GM10248 (cell line): ENCODE measurements at places on chromosomes 12 and 14.

DNA sequence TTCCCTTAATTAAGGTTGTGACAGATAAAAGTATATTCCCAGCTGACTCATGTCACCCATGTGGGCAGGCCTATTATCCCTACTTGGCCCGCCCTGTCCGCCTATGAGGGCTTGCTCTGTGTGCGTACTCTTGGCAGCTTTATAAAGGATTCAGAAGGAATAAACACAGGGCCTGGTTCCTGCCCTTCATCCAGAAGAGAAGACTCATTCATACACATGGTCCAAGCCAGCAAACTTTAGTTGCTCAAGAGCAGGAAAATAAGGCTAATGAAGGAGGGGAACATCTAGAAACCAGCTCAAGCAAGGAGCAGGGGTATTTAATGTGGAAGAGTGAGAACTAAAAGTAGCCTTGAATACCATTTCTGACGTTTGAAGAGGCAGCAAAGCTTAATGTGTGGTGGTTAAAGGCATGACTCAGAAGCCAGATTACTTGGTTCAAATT, 141.9 kb downstream of the CRADD start:
- DNase-seq, result no peak

GRCh38 chr12:102879144-102879763, 37.8 kb downstream of the PAH start:
- DNase-seq, result peak; percentile 45

DNA sequence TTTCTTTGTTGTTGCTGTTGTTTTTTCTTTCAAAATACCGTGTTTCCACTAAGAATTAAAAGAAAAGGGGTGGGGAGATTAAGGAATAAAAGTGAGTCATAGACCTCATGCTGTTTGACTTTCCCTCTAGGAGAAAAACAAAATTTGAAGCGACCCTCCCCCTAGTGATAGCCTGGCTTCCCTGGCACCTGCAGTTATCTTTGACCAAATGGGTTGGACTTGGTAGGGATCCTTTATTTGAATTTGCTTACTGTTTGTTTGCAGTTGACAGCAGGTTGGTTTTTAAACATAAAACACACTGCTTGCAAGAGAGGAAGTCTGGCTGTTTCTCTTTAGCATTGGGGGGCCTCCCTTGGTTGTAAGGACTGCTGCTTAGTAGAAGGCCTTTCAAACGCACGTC, 14.0 kb downstream of the OTX2 start:
- no peak for DNase-seq

DNA sequence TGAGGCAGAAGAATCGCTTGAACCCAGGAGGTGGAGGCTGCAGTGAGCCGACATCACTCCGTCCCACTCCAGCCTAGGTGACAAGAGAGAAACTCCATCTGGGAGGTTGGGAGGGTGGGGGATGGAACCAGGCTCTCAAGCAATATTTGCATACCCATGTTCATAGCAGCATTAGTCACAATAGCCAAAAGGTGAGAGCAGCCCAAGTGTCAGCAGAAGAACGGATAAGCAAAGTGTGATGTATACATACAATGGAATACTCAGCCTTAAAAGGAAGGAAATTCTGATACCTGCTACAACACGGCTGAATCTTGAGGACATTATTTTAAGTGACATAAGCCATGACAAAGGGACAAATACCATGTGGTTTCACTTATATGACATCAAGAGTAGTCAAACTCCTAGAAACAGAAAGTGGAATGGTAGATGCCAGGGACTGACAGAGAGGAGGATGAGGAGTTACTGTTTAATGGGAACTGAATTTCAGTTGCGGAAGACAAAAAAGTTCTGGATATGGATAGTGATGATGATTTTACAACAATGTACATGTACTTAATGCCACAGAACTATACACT, 11.6 kb downstream of the DAD1 start:
- DNase-seq, result no peak

DNA sequence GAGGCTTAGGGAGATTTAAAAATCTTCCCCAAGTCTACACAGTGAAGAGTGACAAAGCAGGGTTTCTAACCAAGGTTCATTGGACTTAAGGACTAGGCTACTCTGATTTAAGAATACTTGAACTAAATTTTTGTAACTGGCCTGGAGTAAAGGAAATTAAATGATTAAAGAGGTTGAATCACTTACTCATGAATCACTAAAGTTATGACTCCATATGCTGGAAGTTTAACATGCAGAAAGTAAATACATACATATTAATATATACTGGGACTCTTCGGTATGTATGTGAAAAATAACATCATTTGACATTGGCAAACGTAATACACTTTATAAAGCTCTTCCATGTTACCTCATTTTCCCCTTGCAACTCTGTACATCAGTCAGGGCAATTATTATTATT, 322.9 kb downstream of the KCNH5 start:
- no peak for DNase-seq

DNA sequence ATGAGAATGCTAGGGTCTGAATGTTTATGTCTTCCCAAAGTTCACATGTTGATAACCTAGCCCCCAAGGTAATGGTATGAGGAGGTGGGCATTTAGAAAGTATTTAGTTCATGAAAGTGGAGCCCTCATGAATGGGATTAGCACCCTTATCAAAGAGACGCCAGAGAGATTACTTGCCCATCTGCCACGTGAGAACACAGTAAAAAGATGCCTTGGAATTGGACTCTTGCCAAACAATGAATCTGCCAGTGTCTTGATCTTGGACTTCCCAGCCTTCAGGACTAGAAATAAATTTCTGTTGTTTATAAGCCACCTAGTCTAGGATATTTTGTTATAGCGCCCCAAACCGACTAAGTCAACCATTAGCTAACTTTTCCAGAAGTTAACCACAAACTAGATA, 92.0 kb upstream of the SLC38A4 start:
- DNase-seq, result no peak

DNA sequence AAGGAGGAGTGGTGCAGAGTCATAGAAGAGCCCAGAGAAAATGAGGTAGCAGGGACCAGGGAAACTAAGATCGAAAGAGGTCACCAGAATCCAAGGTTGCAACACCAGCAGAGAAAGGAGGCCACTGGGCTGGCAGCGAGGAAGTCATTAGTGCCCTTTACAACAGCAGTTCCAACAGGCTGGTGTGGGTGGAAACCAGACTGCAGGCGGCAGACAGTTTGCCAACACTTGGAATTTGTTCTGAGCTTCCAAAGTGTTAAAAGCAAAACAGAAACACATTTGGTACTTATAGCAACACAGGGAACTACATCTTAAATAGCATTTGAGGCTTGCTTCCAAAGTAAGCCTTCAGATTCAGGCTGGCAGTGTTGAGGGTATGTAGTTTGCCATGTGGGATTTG, 95.2 kb upstream of the PWP1 start:
- no peak for DNase-seq

- DNase-seq, result no peak
Observed at GRCh38 chr12:130127912-130128789, 34.1 kb upstream of the FZD10 start.

DNA sequence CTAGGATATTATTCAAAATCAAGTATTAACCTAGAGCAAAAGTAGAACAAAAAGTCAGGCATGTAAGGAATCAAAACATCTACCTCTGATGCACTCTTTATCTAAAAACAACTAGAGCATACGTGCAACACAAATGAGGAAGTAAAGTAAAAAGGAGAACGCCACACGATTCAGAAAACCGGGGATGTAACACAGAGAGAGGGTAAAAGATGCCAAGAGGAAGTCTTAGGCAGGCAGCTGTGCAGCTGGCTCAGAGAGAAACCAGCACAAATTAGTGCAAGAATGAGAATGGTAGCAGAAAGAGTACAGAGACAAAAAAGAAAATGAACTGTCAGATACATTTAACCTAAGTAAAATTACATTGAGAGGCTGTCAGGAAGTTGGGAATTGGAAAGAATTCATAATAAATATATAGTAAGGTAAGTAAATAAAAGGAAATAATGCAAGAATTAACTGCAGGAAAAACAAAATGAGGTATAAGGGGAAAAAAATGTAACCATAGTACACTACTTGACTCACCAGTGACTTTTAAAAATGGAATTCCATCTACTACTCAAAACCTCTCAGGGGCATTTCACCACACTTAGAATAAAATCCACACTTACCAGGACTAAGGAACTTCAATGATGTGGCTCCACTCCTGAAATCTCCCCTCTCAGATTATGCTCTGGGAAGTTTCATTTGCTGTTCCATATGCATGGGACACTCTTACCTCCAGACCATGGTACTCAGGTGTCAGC, 17.1 kb downstream of the BCAT1 start:
- DNase-seq, result peak; percentile 54

DNA sequence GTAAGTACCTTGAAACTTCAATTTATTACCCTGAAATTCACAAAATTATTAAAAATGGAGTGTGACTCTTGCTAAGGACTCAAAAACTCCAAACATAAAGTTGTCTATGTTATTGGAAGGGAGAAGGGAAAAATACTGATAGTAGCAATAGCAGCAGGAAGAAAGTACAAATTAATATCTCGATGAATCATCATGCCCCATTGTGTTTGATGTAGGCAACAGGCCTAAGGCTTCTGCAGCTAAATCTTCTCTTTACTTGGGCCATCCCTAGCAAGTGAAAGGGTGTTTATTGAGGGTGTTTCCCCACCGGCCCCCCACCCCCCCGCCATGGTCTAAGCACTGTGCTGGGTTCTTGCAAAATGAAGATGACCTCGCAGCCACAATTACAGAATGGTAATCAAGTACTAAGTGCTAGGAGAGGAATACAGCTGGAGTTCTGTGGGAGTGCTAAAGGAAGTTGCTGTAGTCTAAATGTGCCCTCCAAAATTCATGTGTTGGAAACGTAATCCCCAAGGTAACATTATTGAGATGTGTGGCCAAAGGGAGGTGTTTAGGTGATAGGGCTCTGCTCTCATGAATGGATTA, 76.5 kb downstream of the SNAPC1 start:
- no peak for DNase-seq

- no peak for DNase-seq
Observed at GRCh38 chr14:79568594-79568993, 642.7 kb downstream of the DIO2 start.
